ENCODE measurements at places on chromosomes 12 and 14.

DNA sequence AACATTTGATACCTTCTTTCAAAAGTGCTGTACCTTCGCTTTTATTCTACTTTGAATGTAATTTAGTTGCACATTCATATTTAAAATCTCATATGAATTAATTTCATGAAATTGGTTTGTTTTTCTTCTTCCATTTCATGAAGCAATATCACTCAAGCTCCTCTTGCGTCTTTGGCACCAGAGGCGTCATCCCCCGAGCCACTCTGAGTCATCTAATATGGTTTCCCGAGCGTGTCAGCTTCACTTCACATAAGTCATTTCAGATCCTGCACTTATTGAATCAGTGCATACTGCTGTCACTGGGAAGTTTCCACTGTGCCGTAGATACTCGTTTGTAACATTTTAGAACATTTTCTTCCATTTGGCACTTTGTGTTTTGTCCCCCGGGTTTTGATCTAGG is 105.6 kb downstream of the SLC25A47 start:
- no peak for DNase-seq

DNA sequence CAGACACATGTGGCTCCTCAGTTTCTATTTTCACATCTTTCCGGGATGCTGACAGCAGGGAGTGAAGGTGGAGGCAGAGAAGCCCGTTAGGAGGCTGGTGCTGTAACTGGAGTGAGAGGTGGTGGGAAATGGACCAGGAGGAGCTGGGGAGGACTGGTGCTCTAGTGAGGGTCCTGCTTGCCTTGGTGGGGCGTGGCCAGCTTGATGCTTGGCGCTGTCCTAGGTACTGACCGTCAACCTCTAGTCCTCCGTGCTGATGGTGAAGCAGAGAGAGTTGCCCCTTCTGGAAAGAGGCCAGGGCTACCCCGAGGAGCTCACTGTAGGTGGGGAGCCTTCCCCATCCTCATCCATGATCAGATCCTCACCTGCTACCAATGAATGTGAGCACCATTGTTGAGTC is 1.4 kb downstream of the TRMT61A start:
- DNase-seq, result no peak

- DNase-seq, result no peak
Measured at GRCh38 chr14:52701223-52701622, 5.8 kb upstream of the PSMC6 start.

- no peak for DNase-seq
Measured at GRCh38 chr14:93073910-93074769, 41.6 kb downstream of the ITPK1 start.

DNA sequence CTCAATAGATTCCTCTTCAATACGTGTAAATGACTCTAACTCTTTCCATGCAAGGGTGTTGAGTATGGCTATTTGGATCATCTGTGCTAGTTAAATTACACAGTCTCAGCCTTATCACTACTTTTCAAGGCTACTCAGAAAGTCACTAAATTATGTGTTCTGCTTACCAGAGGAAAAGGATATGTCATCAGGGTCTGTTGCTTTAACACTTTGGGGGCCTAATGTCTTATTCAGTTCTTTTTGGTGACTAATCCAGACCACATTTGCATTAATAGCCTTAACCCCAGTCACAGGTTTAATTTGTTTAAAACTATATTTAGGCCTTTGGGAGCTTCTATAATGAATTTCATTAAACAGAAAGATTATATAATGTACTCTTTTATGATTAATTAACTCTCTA is 649.3 kb downstream of the RPS29 start:
- no peak for DNase-seq

DNA sequence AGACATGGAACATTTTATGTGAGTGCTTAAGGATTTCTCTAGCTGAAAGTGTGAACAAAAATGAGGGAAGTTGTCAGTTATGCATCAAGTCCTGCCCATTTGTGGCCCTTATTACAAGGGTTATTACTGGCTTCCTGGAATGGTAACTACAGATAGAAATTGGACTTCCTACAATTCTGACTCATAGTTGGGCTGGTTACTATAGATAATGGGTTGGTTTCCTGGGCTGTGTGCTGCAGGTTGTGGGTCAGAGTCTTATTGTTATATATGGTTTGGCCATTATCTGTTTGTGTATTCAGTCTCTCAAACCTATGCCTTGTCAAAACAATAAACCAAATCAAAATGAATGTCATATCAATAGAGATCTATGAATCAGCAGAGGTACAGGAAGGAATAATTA is 313.7 kb downstream of the ADAMTS20 start:
- no peak for DNase-seq

All from fibroblast of skin of left quadriceps (primary cell).